ENCODE measurements at places on chromosomes 13 and 19.

- no peak for DNase-seq
Measured at GRCh38 chr19:8387688-8388611, 2.2 kb upstream of the RAB11B start.

- DNase-seq = no peak
Measured at GRCh38 chr19:33826521-33826920, 29.9 kb downstream of the KCTD15 start.

DNA sequence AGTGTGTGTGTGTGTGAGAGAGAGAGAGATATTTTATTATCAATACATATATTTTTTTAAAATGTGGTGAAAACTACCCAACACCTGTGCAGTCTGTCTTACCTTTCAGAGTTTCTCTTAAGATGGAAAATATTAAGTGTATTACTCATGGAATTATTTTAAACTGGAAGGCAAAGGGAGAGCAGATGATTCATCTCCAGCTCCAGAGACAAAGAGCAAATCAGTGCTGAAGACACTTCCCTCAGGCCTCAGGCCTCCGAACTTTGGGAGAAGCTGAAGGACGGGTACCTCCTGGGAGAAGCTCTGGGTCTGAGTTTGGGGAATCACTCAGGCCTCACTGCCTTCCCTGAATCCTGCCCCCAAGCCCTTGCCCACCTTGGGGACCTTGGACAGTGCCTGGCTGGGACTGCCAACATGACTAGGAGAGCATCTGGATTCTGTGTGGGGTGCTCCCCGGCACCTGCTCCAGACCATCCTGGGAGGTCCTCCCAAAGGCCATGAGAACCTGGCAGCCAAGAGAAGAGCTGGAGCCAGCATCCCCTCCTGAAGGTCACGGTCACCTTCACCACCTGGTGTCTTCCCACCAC lies 170.4 kb upstream of the UBL3 start:
- DNase-seq = peak; percentile 16

- no peak for DNase-seq
Measured at GRCh38 chr19:15456871-15457700, 7.3 kb downstream of the RASAL3 start.

- DNase-seq = no peak
Measured at GRCh38 chr19:32022044-32022640, 323.3 kb upstream of the ZNF507 start.

Data from renal cortical epithelial cell (primary cell).